SW 1271 (cell line): ENCODE measurements at places on chromosomes 1 and 21.

- DNase-seq: no peak
Observed at GRCh38 chr21:17539323-17539722, 26.5 kb downstream of the CXADR start.

DNA sequence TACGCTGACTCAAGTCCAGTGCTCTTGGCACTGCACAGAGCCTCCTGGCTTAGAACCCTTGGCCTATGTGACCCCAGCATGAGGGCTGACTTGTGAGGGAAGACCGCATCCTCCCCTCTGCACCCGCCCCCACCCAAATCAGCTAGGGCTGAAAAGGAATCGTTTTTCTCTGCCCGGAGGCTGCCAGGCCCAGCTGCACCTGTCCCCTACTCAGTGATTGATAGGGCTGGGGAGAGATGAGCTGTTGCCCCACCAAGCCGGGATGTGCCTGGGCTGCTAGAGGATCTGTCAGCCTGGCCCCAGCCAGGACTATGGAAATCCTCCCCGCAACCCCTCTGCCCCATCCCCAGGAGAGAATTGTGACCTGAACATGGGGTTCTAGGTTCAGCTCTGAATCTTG lies 20.6 kb downstream of the MYOG start:
- DNase-seq: no peak

DNA sequence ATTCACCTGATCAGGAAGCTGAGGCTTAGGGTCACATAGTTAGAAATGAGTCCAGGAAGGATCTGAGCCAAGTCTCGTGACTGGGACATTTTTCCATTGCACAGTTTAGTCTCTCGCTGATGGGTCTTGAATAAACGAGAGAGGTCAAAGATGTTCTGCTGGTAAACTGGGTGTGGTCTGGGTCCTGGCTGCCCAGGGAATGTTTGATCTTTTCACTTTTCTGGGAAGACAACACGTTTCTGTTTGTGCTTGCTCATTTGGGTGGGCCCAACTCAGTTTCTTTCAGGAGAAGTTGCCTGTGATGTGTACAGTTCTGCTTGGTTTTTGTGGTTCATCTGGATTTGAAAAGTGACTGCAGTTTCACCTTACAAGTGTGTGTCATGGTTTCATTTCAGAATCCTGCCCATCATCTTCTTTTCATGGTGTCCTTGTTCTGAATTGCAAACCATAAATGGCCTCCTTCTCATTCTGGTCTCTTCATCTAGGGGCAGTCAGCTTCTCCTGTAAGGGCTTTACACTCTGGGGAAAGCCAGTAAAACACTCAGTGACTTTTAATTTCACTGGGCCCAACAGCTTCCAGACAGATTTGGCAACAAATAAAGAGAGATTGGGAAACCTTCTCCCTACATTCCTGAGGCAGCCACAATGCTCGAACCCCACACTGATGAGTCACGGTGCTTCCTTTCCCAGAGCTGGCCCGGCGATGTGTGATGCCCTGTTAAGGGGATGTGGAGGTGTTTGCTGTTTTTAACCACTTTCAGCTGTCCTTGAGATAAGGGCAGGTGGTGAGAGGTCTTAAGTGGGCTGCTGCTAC lies 7.2 kb upstream of the TACSTD2 start:
- DNase-seq: peak; percentile 94

DNA sequence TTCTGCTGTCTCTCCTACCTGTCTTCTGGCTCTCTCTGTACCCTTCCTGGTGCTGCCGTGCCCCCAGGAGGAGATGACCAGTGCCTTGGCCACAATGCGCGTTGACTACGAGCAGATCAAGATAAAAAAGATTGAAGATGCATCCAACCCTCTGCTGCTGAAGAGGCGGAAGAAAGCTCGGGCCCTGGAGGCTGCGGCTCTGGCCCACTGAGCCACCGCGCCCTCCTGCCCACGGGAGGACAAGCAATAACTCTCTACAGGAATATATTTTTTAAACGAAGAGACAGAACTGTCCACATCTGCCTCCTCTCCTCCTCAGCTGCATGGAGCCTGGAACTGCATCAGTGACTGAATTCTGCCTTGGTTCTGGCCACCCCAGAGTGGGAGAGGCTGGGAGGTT lies 38.1 kb upstream of the IL19 start:
- no peak for DNase-seq

DNA sequence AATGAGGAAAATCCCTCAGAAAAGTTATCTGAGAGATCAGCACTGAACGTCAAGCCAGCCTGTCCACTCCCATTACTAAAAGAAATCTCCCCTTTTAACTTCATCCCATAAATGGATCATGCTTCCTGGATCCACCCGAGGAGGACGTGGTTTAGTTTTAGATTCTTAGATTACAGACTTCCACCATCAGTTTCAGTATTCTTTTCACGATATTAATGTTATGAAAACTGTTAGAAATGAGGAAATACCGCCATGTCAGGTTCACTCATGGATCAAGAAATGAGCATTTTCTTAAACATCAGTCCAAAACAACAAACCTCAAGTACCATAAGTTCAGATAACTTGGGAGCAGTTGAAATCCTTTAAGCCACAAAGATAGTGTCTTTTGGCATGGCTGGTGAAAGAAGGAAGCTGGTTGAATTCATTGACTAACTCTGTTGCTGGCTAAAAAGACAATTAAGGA lies 49.8 kb downstream of the NFIA start:
- no peak for DNase-seq

DNA sequence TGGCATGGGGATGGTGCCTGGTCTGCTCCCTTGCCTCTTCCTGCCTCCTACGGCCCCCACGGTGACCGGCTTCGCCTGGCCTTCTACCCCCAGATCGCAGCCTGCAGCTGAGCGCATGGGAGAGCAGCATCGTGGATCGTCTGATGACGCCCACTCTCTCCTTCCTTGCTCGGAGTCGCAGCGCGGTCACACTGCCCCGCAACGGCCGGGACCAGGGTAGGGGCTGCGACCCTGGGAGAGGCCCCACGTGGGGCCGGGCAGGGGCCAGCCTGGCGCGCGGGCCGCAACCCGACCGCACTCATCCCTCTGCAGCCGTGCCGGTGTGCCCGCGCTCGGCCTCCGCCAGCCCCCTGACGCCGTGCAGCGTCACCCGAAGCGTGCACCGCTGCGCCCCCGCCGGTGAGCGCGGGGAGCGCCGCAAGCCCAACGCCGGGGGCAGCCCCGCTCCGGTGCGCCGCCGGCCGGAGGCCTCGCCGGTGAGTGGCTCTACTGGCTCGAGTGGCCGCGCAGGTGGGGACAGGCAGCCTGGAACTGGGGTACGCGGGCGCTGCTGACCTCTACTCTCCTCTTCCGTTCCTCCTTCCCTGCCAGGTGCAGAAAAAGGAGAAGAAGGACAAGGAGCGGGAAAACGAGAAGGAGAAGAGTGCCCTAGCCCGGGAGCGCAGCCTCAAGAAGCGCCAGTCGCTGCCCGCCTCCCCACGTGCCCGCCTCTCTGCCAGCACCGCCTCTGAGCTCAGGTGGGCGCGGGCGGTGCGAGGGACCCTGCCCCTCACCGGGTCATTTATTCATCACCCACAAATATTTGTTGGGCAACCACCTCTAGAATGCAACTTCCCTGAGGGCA lies 20.4 kb downstream of the MAP7D1 start:
- DNase-seq: no peak

DNA sequence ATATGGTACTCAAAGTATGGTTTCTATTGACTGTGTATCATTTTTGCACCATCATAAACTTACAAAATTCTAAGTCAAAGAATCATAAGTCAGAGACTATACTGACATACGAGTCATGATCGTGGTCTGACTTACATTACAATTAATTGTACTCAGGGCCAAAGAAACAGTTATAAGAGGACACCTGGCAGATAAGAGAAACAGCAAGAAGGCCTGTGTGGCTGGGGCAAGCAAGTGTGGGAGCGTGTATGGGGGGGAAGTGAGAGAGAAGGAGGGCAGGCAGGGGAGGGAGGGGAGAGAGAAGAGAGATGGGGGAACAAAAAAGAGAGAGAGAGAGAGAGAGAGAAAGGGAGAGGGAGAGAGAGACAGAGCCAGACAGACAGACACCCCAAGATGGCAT lies 70.9 kb downstream of the RERE start:
- DNase-seq: no peak

GRCh38 chr1:214004014-214004413 lies 16.2 kb downstream of the PROX1 start:
- no peak for DNase-seq

- peak; percentile 89 for DNase-seq
Observed at GRCh38 chr1:7401814-7402547, 369.1 kb upstream of the VAMP3 start.

- no peak for DNase-seq
Observed at GRCh38 chr1:178733972-178734371, 8.9 kb downstream of the RALGPS2 start.

DNA sequence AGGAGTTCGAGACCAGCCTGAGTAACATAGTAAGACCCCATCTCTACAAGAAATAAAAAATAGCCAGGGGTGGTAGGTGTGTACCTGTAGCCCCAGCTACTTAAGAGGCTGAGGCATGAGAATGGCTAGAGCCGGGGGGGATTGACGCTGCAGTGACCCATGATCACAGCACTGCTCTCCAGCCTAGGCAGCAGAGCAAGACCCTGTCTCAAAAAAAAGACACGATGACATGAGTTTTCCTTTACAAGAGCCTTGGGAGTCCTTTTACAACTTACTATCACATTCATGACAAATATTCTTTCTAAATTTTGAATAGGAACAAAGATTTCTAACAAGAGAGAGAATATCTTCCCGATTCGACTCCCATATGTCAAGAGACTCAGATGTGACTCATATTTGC lies 3.3 kb upstream of the BRWD1 start:
- DNase-seq: no peak

DNA sequence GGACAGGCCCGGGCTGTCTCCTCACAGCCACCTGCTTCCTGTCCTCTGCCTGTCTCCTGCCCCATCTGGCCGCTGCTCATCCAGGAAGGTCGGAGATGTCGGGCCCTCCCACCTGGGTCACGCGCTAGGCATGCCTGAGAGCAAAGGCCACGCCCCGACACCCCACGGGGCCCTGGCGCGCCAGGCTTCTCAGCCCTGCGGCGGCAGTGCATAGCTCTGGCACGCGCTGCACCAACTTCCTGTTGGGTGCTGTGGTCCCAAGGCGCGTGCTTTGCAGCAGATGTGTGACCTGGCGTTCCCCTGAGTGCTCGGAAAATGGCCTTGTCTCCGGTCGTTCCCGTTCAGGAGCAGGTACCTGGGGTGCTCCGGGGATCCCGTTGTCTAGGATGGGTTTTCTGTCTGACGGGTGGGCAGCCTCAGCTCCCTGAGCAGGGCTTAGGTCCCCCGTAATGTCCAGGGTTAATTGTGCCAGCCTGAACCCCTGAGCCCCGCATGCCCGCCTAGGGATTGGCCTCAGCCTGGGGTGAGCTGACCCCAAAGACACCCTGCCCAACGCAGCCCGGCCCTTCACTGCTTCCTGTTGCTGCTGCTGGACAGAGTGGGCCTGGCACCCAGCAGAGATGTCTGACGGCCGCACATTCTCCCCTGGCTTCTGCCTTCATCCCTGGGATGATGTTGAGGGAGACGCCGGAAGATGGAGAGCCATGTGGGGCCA lies 19.4 kb upstream of the KCNAB2 start:
- DNase-seq: no peak

DNA sequence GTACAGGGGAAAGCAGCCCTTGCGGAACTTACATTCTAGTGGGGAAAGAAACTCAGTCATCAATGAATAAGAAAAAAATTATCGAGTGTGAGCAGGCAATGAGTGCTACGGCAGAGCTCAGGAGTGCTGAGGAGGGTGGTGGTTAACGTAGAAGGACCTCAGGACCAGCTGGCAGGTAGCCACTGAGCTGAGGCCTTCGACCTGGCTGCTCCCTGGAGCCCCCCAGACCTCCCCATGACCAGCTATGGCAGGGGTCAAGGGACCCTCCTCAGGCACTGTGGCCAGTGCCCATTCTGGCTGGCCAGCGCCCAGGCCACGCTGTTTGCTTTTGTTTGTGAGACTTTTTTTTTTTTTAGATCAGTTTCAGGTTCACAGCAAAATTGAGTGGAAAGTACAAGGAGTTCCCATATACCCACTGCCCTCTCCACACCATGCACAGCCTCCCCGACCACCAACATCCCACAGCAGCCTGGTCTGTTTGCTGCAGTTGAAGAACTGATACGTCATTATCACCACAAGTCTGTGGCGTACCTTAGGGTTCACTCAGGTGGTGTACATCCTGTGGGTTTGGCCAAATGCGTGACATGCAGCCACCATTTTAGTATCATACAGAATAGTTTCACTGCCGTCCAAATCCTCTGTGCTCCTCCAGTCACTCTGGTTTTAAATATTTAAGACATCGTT lies 11.8 kb upstream of the TTC22 start:
- DNase-seq: no peak

DNA sequence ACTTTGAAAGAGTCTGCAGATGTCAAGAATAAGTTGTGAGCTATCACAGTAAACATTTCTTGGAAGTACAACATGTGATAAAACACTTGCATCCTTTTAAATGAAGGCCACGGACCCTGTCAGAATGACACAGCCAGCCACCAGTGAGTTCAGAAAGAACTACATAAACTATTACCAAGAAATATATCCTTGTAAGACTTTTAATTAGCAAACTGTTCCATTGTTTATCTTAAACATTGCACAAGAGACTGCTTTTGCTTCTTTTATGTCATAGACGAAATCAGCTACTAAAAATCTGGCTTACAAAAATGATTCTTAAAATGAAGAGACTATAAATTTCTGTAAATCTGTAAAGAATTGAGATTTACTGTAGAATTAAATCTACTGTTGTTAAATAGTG lies 17.9 kb downstream of the LRRC7 start:
- no peak for DNase-seq

- no peak for DNase-seq
Observed at GRCh38 chr1:212600980-212601379, 7.6 kb upstream of the ATF3 start.

- no peak for DNase-seq
Observed at GRCh38 chr21:42198929-42199867, 19.7 kb upstream of the ABCG1 start.

- DNase-seq: peak; percentile 10
Observed at GRCh38 chr21:15826147-15826780, 96.5 kb downstream of the USP25 start.

DNA sequence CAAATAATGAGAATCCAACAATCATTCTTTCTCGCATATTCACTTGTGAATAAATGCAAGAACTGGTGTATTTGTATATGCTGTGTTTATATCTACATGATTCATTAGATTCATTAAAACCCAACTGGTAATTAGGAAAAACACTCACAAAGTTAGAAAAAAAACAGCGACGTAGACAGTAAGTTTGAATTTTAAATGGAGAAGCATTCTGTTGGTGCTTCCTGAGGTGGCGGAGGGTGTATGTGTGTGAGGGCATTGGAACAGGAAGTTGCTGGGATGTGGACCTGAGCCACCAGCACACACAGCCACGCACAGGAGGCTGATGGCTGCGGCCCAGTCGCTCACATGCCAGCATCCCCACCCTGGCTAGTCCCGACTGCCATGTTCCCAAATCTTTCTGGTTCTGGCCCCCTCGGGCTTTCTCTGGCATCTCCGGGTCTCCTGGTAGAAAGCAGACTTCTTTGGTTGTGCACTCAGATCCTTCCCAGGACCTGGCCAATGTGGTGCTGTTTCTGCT lies 121.6 kb upstream of the IRF2BP2 start:
- no peak for DNase-seq

DNA sequence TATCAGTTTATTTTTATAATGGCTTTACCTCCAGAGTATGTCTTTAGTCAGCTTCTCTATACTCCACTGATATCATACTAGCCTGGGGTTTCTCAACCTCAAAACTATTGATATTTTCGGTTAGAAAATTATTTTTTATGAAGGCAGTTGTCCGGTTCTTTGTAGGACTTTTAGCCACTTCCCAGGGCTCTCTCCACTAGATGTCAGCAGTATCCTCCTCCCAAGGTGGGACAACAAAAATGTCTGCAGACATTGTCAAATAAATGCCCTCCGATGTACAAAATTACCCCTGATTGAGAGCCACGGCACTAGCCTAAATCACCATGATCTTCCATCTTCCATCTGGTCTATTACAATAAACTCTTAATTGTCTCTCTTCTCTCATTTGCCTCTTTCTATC lies 4.1 kb upstream of the GRIK1 start:
- no peak for DNase-seq
